Frontal cortex (tissue), 4 donors: ENCODE measurements at places on chromosomes 5 and 9. TPM values are rescaled to one million over a fixed set of nuclear protein-coding genes. Genes with fewer than 3 reads are reported as not detected.

Gene RLN2
- not detected for total RNA-seq

Gene DOCK8
- 2.4 TPM for total RNA-seq

Gene GRIN1
- 29.8 TPM for total RNA-seq

Gene SPATA6L
- total RNA-seq = 9.4 TPM

Gene CTNND2
- 74.2 TPM for total RNA-seq

Gene PCSK1
- total RNA-seq = 2.9 TPM

Gene CRHBP
- 7.3 TPM for total RNA-seq

Gene TAF1L
- total RNA-seq = under 0.01 TPM

Gene IL9
- total RNA-seq = not detected

Gene RNF224
- total RNA-seq = not detected

Gene TNC
- total RNA-seq = 39.9 TPM

Gene ROPN1L
- 1.2 TPM for total RNA-seq

Gene SHOC1
- total RNA-seq = not detected

Gene RMRP
- 133,388 TPM for total RNA-seq

Gene PAEP
- not detected for total RNA-seq

Gene LCN10
- not detected for total RNA-seq

Gene CATSPER3
- total RNA-seq = 0.82 TPM

Gene SHC3
- 49.3 TPM for total RNA-seq

Gene SLC9A3
- 1.2 TPM for total RNA-seq

Gene OGN
- 17.5 TPM for total RNA-seq

Gene PCDHGB5
- 13.0 TPM for total RNA-seq

Gene SLC12A7
- total RNA-seq = 5.7 TPM

Gene SVEP1
- total RNA-seq = 8.6 TPM

Gene UGCG
- 83.2 TPM for total RNA-seq

Gene C9orf50
- not detected for total RNA-seq
